ENCODE measurements at places on chromosomes 2 and 18. TPM values are rescaled to one million over a fixed set of nuclear protein-coding genes. Genes with fewer than 3 reads are reported as not detected.

DNA sequence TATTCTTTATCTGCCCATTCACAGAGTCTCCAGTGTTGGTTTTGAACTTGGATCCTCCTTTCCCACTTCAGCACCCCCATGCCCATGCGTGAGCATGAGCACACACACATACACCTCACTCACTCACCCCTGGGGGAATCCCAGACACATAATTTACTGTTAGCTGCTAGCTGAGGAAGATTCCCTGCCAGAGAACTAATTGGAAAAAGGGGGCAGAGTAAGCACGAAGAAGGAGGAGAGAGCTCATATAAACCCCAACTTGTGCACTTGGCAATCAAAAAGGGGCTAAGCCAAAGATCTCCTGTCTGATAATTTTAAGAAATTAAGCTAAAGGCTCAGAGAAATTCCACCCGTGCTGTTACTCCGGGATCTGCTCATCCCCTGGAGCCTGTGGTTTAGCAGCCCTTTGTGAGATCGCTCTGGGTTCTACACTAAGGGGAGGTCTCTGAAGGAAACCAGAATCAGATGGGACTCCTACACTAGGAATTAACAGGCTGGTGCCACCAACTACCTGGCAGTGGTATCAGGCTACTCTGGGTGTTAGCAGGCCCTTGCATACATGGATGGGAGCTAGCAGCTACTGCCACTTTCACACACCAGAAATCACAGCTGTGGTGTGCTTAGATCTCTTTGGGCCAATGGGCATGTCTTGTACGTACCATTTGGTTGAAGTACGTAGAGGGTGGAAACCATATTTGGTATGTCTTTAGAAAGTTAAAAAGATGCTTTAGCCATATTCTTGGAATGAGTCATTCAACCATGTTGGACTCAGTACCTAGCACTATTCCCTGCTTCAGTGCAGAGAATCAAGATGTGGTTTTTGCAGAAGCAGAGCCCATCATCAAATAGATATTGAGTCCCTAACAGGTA is 95.6 kb upstream of the SLC14A2 start:
- H3K27ac ChIP-seq = no peak overlapping the region
- no peaks in the 10 kb centered on the region for H3K27me3 ChIP-seq
- DNase-seq = no peak

ACSL3 gene
- total RNA-seq = 65.5 TPM

BMP10 gene
- total RNA-seq = not detected

- H3K4me1 ChIP-seq = no peaks in the 10 kb centered on the region
- no peaks in the 10 kb centered on the region for H3K27me3 ChIP-seq
Measured at GRCh38 chr2:43412114-43412753, 183.6 kb downstream of the THADA start.
